ENCODE measurements at places on chromosomes 2 and 18.
A peak's percentile ranks its signal among the peaks of the same experiment; 100 is the strongest.

- no peak for DNase-seq
Measured at GRCh38 chr2:106876699-106877098, 9.3 kb downstream of the ST6GAL2 start.

GRCh38 chr2:23385351-23385747 lies 370 bp downstream of the KLHL29 start:
- peak; percentile 30 for DNase-seq

- DNase-seq = peak; percentile 25
Measured at GRCh38 chr2:240425236-240425615, 10.2 kb upstream of the GPC1 start.

GRCh38 chr2:213148572-213149261 lies 2.7 kb downstream of the IKZF2 start:
- no peak for DNase-seq

DNA sequence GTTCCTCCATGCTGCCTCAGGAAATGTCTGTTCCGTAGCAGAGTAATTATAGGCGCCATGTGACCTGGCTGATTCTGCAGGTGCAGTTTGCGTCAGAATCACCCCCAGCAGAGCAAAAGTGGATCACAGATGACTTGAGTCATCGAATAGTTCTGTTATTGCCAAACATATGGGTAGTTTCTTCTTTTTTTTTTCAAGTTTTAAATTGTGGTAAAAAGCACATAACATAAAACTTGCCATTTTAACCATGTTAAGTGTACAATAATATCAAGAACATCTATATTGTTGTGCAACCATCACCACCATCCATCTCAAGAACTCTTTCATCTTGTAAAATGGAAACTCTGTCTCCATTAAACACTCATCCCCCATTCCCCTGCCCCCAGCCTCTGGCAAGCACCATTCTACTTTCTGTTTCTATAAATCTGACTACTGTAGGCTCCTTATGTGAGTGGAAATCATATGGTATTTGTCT lies 177.7 kb upstream of the TWIST2 start:
- DNase-seq = no peak

GRCh38 chr2:15818318-15818753 lies 122.0 kb upstream of the MYCN start:
- no peak for DNase-seq

- DNase-seq = peak; percentile 76
Measured at GRCh38 chr18:45690975-45691815, 32.8 kb upstream of the SLC14A1 start.

GRCh38 chr2:23862716-23863426 lies 64.1 kb downstream of the ATAD2B start:
- DNase-seq = no peak

DNA sequence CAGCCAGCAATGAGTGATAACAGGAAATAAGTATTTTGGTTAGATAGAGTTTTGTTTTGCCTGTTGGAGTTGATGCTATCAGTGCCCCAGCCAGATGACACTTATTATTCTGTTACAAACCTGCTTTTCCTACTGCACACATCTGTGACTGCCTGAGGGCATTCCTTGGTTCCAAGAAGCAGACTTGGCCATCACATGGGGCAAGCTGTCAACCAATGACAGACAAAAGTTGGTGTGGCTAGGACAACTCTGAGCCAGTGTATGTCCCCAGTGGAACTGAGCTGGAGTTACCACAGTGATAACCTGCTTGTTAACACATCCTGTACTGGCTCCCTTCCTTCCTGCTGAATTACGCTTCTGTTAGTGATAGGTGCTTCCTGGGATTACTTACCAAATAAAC lies 54.5 kb downstream of the FAM171B start:
- DNase-seq = no peak

GRCh38 chr2:18991177-18992168 lies 366.9 kb downstream of the OSR1 start:
- DNase-seq = no peak

- DNase-seq = no peak
Measured at GRCh38 chr18:66616523-66616983, 12.7 kb upstream of the CDH19 start.

DNA sequence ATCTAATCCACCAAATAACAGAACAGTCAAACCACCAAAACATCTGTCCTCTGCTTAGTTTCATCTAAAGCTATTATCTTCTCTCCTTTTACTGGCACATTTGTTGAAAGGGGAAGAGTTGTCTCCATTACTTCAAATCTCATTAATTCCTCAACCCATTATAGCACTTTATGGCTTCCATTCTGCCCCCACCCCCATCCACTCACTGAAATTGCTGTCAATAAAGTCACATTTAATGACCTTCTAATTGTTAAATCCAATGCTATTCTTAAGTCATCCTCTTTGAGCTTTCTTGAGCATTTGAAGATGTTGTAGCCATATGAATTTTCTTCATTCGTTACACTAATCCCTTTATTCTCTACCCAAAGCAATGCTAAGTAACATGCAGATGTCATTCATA lies 5.2 kb downstream of the OXER1 start:
- DNase-seq = no peak

DNA sequence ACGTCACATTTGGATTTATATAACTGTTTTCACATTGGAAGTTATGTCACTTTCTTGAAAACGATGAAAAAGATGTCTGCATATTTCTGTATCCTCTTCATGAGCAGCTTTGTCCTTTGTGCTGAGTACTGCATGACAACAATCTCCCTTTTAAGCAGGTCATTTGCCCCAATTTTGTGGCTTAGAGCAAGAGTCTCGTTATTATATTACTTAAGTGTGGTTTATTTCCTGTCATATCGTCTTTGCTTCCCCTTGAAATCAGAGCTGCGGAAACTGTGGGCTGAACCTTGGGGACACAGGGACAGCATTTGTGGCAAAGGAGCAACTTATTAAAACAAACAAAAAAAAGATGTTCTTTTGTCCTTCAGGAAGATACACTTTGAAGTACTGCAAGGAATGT lies 254.0 kb upstream of the DSEL start:
- DNase-seq = no peak

DNA sequence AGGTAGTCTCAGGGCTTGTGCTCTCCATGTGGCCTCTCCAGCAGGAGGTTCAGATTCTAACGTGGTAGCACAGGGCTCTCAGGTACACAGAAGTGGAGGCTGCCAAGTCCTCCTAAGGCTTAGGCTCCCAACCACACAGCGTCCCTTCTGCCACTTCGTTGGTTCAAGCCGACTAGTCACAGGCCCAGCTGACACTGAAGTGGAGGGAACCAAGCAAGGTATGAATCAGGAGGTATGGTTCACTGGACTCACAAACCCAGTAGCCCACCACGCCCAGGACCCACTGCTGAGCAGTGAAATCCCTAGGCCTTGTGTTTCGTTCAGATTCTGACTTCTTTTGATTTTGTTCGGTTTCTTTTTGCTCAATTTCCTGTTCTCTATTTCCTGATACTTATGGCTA lies 46.0 kb upstream of the SEC11C start:
- DNase-seq = no peak

- DNase-seq = no peak
Measured at GRCh38 chr2:8296306-8296705, 385.6 kb upstream of the ID2 start.

- no peak for DNase-seq
Measured at GRCh38 chr2:122011493-122012270, 256.2 kb downstream of the TSN start.

DNA sequence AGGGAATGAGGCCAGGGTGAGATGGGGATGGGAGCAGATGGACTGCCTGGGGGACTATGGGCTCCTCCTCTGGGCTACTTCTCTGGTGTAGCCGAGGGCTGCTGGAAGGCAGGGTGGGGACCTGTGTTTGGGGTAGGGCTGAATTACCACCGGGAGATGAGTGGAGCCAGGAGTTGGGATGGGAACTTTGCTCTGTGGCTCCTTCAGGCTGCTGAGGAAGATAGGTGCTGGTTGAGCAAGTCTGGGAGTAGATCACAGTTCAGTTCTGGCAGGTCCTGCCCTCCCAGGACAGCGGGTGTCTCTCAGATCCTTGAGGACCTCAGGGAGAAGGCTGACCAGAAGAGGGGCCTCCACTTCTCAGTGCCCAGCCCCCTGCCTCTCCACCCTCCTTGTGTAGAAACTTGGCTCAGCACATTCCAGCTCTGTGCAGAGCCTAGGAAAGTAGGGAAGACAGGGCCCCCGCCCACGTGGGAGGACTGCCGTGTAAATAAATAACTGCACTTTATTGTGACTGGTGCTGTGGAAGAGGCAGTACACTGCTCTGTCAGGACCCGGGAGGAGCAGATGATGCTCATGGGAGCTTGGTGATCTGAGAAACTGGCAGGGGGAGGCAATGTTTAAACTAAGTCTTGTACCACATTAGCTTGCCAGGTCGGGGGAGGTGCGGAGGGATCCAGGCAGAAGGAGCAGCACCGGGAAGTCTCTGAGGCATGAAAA lies 15.3 kb downstream of the TET3 start:
- no peak for DNase-seq

GRCh38 chr18:28735731-28736130 lies 558.8 kb upstream of the CDH2 start:
- DNase-seq = no peak

GRCh38 chr2:121324601-121325000 lies 39.6 kb upstream of the TFCP2L1 start:
- DNase-seq = no peak

DNA sequence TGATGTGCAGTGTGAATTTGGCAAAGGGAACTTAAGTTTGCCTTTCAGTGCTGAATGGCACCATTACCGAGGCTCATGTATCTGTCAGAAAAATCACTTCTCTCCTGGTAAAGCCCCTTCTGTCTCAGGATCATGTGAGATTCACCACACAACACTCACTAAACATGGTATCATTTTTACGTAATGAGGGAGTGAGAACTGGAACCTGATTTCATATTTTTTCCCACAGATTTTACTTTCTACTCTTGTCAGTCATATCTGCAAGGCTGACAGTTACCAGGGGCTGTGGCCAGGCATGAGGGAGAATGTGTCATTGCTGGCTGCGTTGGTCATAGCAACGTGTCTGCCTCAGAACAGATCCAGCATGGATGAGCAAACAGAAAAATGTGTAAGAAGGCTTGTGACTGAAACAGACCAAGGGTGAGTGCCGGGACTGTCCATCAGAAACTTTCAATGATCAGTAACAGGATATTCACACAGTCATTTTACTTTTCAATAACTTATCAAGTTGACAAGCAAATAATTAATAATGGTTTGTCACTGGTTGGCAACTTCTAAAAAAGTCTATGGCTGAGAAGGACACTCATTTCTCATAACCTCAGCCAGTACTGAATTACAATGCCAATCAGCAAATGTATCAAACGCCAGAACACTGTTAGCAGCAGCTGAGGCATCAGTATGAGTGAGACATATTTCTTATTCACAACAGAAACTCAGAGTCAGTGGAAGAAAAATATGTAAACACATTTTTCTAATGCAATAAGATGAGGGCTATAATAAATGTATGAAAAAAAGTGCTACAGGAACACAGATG lies 100.5 kb downstream of the CDC42EP3 start:
- DNase-seq = peak; percentile 60

DNA sequence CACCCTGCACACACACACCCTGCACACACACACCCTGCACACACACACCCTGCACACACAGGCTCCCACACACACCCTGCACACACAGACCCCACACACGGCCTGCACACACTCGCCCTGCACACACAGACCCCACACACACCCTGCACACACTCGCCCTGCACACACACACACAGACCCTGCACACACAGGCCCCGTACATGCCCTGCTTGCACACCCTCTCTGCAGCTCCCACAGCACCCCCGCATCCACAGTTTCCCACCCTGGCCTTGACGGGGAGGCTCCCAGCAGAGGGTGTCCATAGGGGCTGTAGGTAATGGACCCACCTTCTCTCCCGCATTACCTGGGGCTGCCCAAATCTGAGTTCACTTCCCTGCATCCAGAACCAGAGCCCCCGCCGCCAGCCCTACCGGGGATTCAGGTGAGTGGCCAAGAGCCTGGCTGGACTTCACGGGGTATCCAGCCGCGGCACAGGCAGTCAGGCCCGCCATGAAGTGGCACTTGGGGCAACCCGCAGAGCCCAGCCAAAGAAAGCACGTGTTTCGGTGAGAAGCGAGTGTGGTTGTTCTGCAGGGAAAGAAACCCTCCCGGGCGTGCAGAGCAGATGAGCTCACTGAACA lies 88.6 kb upstream of the GPC1 start:
- DNase-seq = no peak

DNA sequence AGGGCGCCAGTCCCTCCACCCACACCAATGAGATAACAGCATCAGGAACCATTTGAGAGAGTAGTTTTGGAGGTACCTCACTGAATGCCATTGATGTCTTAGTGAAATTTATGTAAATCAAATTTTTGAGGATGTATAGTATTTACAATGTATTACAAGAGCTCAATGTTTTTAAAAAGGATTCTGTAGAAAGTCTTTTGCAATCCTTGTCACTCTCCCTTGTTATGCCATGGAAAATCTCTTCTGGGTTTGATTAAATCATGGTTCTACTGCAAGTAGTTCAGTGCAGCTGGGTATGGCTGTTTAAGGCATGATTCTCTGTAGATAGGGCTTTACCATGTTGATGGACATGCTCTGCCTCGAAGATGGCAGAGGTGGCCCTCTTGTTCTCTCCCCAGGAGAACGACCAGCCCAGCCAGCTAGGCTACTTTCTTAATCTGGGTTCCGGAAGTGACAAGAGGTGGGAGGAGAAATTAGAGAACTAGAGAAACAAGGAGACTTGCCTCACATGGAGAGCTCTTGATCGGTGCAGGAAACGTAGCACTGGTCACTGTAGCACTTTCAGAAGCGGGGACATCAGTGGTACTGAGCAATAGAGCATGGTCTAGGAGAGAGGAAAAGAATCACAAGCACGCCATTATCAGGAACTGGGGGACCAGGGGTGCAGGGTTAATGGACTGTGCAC lies 202.7 kb downstream of the CLIP4 start:
- DNase-seq = no peak

DNA sequence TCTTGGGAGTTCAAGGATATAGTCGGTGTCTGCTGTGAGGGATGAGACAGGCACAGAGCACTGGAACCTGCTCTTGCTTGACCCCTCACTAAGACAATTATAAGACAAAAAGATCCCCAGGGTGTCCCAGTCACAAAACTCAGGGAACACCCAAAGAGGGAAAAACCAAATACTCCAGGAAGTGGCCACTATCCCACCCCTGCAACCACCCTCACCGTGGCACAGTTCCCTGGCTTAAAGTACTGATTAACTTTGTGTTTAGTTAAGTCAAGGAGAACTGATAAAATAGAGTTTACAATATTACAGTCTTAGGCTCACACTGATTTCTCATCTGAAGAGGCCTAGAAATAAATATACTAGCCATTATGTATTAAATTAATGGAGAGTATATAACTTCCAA lies 13.5 kb downstream of the IL36B start:
- DNase-seq = no peak
